ENCODE measurements at places on chromosomes 5 and 9.

GRCh38 chr5:143495110-143495509, 91.6 kb upstream of the NR3C1 start:
- no peak for DNase-seq

DNA sequence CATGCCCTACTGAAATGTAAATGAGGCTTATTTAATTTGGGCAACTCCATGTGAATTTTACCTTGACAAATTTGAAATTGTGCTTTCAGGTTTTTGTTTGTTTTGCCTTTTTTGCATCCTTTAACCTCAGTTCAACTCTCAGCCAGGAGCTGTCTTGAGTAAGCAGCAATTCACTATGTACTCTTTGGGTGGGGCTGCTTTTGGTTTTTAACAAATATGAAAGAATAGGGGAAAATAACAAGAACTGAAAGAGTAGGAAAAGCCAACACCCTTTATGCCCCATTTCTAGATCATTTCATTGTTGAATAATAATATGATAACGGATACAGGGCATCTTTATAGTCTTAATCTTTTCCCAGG, 192.0 kb downstream of the ARHGAP26 start:
- no peak for DNase-seq

DNA sequence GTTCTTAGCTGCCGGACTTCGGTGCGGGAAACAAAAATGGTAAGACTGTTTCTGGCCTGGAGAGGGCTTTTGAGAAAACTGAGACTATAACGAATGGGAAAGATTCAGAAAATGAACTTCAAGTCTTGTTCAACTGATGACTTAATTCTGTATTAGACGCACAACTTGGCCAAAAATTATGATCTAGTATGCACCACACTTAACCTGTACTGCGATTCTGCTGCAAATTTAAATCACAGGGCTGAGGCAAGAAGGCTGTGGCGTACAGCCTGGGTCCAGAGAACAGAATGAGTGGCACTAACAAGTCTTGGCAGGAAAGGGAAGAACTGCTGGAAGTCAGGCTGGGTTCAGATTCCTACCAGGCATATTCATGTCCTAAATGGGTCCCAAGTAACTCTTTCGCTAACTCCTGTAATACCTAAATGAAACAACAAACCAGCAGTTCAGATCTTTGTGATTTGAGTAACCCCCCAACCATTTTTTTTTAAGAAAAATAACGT, 781 bp upstream of the COL23A1 start:
- DNase-seq, result no peak

- DNase-seq, result no peak
Observed at GRCh38 chr5:52854301-52854700, 66.6 kb downstream of the ITGA1 start.

DNA sequence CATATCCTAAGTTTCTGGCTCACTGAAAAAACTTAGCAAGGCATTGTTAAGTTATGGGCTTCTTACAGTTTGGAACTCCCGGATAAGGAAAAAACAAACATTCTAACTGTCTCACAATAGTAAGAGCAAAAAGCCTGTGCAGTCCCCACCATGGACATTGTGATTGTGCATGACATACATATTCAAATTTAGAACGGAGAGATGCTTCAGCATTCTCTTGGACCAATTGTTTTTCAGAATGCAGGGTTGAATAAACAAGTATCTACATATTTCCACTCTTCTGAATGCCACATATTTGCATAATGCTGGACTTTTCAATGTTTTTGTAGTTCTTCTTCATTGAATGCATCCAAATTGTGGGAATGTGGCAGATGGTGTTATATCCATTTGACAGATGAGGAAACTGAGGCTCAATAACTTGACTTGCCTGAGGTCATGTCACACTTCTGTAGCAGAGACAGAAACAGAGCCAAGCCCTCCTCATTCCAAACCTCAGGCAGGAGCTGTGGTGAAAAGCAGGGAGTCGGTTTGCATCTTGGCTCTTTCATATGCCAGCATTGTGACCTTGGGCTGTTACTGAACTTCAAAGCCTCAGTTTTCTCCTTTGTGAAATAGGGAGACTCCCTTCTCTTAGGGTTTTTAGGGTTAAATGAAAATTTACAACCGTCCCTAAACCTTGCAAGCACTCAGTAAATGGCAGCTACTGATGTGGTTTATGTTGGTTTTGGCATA, 95.1 kb downstream of the IQGAP2 start:
- no peak for DNase-seq
